ENCODE measurements at places on chromosomes 1 and 21.
A peak's percentile ranks its signal among the peaks of the same experiment; 100 is the strongest.

- DNase-seq = no peak
These were observed 46.2 kb downstream of the ZNF648 start for GRCh38 chr1:182015360-182015759.

- peak; percentile 94 for DNase-seq
These were observed 6.6 kb upstream of the ETV3L start for GRCh38 chr1:157105988-157106812.

GRCh38 chr1:81118550-81118949 is 682.2 kb upstream of the ADGRL2 start:
- DNase-seq = no peak

- DNase-seq = peak; percentile 81
These were observed 20.1 kb downstream of the UBE2U start for GRCh38 chr1:64223329-64224151.

All from AG20443 (cell line).